Progenitor cell of endocrine pancreas (in vitro differentiated cells): ENCODE measurements at places on chromosomes 2 and 18.
A peak's percentile ranks its signal among the peaks of the same experiment; 100 is the strongest.

GRCh38 chr2:190235101-190235500, 84.5 kb downstream of the HIBCH start:
- no peak for DNase-seq

DNA sequence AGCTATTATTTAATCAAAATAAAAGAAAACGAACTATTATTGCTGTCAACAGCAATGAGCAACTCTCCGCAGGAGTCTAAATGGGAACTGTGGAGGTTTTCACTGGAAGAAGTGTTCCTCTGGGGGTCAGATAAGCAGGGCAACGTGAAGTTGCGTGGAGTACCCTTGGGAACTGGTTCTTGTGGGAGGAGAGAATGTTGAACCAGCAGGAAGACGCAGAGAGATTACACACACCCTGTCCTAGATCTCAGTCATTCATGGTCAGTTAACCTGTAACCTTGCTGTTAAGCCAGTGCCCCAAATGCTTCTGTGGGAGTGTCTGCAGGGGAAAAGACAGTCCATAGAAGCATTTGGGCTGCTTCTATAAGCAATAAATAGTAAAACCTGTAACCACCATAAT, 20.4 kb upstream of the CABLES1 start:
- DNase-seq, result no peak

- DNase-seq, result no peak
Measured at GRCh38 chr2:195898505-195899191, 170.0 kb downstream of the DNAH7 start.

GRCh38 chr2:225841314-225841713, 441.8 kb downstream of the NYAP2 start:
- DNase-seq, result no peak

GRCh38 chr2:196040218-196040617, 28.4 kb downstream of the DNAH7 start:
- no peak for DNase-seq

- DNase-seq, result no peak
Measured at GRCh38 chr2:54546518-54546917, 90.4 kb downstream of the SPTBN1 start.

DNA sequence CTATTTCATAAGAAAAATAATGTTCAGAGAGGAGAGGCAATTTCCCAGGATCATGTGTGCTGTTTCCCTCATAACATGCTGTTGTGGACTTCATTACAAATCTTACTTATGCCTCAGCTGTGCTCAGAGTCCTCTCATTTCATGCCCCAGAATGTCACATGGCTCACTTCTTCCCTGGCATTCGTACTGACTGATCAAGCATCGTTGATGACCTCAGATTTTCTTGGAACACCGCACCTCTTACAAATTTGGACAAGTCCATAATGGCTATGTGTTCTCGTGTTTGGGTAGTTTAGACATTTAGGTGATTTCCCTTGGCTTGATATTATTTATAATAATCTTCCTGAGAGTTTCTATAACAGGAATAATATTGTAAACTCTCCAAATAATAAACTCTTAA, 32.9 kb downstream of the SERPINB7 start:
- DNase-seq, result no peak

GRCh38 chr2:55056024-55056521, 5.8 kb upstream of the RTN4 start:
- DNase-seq, result no peak

- DNase-seq, result peak; percentile 71
Measured at GRCh38 chr2:75710577-75711253, at the start of gene GCFC2. GCFC2 (minus strand) TSS chr2:75710915; CDS start chr2:75710855, 60 bp downstream.

DNA sequence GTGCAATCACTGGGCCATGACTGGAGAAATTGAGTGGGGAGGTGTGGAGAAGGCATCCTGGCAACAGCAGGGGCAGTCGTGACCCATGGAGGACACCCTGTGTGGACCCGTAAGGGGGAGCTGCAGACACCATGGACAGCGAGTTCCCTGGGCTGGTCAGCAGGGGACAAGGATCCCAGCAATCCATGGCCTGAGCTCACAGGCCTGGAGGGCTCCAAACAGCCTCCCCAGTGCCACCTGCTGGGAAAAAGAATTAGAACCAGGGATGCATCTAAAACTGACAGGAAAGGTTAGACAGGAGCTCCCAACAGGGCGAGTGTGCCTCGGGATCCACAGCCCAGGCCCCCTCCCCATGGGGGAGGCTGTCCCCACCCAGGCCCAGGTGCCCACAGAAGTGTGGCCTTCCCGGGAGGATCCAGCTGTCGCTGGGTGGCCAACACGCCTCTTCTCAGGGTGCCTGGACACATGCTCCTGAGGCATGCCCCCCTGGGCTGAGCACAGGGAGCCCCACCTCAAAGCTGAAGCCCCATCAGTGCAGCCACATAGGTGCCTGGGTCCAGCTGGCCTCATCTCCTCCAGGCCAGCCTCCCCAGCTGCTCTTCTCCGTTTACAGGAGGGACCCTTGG, 20.5 kb upstream of the KIF1A start:
- DNase-seq, result peak; percentile 78

DNA sequence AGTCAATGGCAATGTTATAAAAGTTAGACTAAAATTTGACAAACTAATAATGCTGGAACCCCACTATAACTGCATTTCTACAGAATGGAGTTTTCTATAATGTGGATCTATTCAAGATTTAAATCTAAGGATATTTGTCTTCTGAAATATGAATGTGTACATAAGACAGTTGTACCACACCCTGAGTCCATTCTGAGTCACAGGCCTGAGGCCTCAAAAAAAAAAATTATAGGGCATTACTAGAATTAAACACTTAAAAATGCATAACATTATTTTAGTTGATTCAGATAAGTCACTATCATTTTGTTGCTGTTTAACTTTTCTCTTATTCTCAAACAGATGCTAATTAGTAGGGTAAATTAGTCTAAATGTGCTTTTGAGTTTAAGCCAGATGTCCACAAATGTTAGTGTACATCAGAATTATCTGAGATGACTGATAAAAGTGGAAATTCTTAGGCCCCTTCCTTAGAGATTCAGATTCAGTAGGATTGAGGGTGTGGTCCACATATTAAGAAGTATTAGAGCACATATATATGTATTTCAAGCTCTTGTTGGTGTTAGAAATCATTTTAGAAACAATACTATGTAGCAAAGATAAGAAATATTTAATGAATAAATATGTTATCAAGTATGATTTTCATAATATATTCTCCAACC, 42.4 kb upstream of the COL5A2 start:
- no peak for DNase-seq

DNA sequence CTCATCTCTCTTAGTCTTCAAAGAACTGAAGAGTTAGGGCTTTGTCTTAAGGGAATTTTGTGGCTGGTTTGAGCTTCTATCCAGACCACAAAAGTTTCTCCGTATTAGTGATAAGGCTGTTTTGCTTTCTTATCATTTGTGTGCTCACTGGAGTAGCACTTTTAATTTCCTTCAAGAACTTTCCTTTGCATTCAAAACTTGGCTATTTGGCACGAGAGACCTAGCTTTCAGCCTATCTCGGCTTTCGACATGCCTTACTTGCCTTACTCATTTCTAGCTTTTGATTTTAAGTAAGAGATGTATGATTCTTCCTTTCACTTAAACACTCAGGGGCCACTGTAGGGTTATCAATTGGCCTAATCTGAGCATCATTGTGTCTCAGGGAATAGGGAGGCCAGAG, 29.9 kb downstream of the HDHD2 start:
- no peak for DNase-seq

GRCh38 chr2:54059504-54059903, 55.9 kb upstream of the ACYP2 start:
- DNase-seq, result no peak
